ENCODE measurements at places on chromosomes 3 and 15.

- DNase-seq = no peak
Measured at GRCh38 chr3:193129607-193130006, 111.4 kb upstream of the PLAAT1 start.

GRCh38 chr15:78092261-78093041, at the start of gene SH2D7:
SH2D7 (plus strand) TSS chr15:78092561; CDS start chr15:78092585, 24 bp downstream.
- DNase-seq = no peak

- no peak for DNase-seq
Measured at GRCh38 chr3:115804200-115804599, 180.9 kb downstream of the GAP43 start.

DNA sequence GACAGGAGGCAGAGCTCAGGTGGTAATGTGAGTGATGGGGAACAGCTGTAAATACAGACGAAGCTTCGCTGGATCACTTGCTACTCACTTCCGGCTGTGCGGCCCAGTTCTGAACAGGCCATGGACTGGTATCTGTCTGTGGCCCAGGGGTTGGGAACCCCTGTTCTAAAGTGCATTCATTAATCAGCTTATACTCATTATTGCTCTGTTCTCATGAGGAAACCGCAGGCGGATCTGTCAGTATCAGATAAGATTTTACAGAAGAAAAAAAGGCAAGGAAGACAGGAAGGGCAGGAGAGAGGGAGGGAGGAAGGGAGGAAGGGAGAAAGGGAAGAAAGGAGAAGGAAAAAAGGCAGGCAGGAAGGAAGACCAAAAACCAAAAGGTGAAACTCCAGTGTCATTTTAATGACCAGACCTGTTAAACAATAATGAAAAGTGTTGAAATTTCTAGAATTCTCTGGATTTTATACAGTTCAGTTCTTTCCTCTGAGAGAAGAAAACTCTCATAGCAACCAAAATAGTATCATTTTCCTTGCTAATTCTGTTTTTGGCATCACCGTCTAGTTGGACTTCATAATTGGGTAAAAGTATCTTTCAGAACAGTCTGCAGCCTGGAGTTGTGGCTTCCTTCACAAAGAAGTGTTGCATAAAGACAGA, 128.0 kb upstream of the PROK2 start:
- DNase-seq = no peak

DNA sequence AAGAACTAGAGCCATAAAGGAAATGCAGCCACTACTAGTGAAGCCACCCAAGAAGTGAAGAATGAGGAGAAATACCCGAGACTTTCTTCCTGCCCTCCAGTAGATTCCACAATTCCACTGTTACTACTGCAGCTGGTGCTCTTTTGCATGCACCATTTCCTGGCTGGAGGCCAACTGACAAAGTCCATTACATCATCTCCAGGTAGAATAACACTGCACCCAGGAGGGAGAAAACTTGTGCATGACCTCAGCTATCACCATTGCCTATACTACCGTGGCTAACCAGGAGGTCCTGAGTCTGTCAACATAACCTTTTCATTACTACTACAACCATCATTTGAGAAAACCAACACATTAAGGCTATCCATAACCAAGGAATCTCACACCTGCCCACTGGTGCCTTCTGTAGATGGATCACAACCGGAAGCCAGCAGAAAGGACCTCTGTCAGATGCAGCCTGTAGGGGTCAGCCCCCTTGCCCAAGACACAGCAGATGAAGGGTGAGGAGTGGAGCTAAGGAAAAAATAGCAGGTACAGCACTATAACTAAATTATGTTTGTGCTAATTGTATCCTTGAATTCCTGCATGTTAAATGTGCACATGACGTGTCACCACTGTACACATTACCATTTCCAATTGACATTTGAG, 200.8 kb upstream of the C2CD4B start:
- DNase-seq = no peak

- no peak for DNase-seq
Measured at GRCh38 chr3:42161050-42161935, 70.1 kb downstream of the TRAK1 start.

- DNase-seq = no peak
Measured at GRCh38 chr3:154690413-154690812, 260.4 kb upstream of the GPR149 start.

DNA sequence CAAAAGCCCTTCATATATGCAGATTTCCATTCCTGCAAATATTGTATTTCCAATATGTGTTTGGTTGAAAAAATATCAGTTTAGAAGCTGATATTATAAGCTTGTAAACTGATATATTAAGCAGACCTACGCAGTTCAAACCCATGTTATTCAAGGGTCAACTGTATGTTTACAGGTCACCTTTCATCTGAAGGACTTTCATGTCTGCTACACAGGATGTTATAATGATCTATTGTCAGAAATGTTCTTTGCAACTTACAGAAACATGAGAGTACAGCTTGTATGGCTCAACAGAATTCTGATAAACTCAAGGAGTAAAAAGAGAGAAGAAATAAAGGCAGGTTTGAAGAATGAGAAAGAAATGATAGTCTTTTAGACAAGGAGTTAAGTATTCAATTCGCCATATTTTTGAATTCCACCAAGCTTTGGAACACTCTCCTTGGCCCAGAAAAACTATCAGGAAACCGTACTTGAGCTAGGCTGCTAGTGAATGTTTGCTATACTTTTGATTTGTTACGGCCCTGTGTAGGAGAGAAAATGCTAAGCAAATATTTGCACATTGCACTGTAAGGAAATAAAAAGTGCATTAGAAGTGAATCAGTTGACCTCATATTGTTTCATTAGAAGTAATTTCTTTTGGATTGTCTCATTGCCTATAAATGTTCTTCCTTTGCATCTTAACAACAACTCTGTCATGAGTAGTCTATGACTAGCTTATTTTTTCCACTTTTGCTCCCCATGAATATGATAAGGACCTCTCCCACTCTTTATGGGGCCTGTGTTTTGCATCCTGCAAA, 81.2 kb downstream of the NEK11 start:
- no peak for DNase-seq

DNA sequence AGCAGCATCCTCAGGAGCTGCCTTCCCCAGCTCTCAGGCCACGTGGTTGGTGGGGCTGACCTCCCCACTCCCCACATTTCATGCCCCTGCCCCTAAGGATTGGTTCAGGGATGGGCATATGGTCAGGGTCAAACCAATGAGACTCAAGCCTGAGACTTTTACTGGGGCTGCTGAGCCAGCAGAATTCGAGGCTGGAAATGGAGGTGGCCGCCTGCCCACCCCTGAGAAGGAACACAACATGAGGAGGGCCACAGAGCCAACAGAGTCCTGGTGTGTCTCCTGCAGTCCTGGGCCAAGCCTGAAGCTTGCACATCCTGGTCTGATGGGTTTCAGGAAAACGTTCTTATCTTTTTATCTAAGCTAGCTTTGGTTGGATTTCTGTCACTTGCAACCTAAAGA, 5.9 kb downstream of the EHD4 start:
- no peak for DNase-seq

DNA sequence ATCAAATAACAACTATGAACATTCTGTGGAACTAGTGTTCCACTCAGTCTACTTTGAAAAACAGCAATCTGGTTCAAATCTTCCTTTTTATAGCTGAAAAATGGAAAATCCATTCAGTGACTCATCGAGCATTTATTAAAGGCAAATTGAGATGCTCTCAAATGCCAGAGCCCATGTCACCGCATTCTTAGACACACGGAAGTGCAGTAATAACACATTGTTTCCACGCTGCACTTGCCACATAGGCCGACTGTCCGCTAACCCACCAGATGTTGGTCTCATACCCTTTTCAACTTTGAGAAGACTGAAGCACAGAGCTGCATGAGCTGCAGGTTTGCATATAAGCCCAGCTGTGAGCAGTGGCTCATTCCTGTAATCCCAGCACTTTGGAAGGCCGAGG, 95.9 kb downstream of the TMEM266 start:
- DNase-seq = no peak

DNA sequence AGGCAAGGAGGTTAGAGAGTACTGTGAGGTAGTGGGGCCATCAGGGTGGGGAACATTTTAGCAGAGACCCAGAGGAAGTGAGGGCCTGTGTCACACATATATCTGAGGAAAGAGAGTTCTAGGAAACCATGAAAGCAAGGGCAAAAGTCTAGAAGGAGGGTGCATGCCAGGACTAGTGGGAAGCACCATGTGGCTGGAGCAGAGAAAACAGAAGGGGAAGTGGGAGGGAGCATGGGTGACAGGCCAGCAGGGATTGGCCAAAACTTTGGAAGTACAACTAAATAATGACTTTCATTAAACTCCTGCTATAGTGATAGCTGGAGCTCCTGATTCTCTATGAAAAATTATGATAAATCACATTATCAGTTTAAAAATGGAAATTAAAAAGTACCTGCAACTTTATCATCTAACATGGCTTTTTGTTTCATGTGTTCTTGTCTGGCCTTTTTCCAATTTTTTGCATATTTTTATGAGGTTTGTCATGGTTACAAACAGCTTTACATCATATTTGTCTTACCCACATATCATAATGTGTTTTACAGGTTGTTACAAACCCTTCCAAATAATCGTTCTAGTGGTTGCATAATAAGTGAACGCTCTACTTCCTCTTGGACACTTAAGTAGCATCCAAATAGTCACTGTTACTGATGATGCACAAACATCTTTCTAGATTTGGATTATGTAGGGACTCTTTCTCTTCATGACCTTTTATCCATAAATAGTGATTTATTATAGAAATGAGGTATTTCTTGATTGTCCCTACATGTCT, 168.3 kb downstream of the NEK10 start:
- DNase-seq = no peak

- no peak for DNase-seq
Measured at GRCh38 chr3:172449466-172450149, 1.4 kb upstream of the GHSR start.

GRCh38 chr3:180330440-180330839, 271.5 kb upstream of the TTC14 start:
- no peak for DNase-seq

- no peak for DNase-seq
Measured at GRCh38 chr3:52254608-52255007, 9.0 kb downstream of the PPM1M start.

GRCh38 chr3:101513419-101513986, 491 bp upstream of the SENP7 start:
- no peak for DNase-seq

GRCh38 chr3:135966271-135966961, 888 bp downstream of the PPP2R3A start:
- DNase-seq = no peak

- DNase-seq = no peak
Measured at GRCh38 chr3:141998669-141999290, 122.3 kb downstream of the ATP1B3 start.

GRCh38 chr15:77584201-77584600, 48.5 kb downstream of the LINGO1 start:
- DNase-seq = no peak

DNA sequence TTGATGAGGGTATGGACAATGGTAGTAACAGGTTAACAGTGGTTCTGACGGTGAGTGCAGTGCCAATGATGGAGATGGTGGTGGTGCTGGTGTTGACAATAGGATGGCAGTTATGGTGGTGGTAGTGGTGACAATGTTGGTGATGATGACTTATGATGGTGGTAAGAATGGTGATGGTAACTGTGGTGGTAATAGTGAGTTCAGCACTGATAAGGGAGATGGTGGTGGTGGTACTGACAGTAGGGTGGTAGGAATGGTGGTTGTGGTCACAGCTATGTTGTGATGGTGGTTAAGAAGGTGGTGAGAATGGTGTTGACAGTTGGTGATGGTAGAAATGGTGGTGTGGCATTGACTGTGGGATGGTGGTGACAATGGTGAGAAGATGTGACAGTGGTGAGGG, 13.4 kb upstream of the INSYN1 start:
- DNase-seq = no peak

DNA sequence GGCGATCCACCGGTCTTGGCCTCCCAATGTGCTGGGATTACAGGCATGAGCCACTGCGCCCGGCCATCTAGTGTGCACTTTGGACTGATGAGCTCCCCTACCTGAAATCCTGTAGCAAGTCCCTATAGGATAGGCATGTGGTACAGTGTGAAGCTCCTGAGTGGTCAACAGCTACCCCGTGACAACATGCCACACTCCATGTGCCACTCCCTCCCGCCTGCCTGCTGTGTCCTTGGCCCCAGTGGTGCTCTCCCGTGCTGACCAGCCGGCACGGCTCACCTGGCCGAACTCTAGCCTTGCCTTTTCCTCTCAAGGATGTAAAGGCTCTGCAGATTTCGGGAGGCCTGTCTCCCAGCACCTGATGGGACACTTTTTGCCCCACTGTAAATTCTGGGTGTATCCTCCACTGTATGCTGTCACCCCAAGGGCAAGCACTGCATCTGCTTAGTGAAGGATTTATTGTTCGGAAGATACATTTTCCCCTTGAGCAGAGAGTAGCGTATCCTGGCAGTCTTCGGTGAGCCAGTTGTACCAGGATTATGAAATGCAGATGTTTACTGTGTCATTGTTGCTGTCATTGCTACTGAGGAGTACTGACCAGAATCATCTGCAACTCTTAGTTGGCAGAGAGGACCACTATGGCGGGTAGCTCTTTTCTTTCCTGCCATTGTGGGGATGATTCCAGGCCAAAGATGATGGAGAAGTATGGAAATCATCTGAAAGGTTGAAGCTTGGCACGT, 64.7 kb downstream of the IGF1R start:
- DNase-seq = no peak

GRCh38 chr3:133820129-133820528, 14.5 kb downstream of the SRPRB start:
- peak; percentile 38 for DNase-seq

DNA sequence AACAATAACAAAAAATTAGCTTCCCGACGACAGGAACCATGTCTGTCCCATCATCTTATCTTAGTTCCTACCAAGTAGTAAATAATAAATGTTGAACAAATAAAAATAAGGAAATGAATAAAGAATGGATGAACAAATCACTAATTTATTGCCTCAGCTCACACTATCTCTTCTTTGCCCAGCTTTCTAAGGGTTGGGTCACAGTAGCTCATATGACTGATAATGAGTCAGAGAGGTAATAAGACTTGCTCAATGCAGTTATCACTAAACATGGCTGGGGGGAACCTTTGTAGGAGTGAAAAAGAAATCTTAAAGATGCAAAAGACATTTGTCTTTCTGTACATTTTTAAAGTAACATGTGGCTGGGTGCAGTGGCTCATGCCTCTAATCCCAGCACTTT, 182.2 kb downstream of the WDR76 start:
- no peak for DNase-seq

- DNase-seq = no peak
Measured at GRCh38 chr15:43541785-43542184, 24.4 kb downstream of the MAP1A start.

DNA sequence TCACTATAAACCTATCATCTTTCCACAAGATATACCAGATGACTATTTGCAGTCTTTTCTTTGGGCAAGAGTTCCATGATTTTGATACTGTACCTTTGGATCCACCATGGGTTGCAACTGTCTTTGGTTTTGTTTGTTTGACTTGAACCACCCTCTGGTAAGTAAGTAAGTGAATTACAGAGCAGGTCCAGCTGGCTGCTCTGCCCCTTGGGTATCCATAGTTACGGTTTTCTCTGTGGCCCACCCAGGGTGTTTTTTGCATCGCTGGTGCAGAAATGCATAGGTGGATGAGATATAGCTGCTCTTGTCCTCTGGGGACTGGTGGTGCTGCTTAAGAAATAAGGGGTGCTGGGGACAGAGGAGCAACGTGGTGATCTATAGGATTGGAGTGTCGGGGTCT, 33.8 kb downstream of the CHDH start:
- no peak for DNase-seq

- DNase-seq = no peak
Measured at GRCh38 chr15:45496658-45497057, 25.9 kb downstream of the SLC30A4 start.
